ENCODE measurements at places on chromosomes 5 and 9.

DNA sequence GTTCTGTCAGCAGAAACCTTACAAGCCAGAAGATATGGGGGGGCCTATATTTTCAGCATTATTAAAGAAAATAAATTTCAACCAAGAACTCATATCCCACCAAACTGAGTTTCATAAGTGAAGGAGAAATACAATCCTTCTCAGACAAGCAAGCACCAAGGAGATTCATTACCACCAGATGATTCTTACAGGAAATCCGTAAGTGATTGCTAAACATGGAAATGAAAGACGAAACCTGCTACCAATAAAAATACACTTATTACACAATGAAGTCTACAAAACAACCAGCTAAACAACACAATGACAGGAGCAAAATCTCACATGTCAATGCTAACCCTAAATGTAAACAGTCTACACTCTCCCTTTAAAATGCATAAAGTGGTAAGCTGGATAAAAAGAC is 17.8 kb upstream of the C9orf72 start:
- no peak for DNase-seq

- DNase-seq: no peak
Observed at GRCh38 chr5:116814626-116815385, 240.2 kb upstream of the SEMA6A start.

DNA sequence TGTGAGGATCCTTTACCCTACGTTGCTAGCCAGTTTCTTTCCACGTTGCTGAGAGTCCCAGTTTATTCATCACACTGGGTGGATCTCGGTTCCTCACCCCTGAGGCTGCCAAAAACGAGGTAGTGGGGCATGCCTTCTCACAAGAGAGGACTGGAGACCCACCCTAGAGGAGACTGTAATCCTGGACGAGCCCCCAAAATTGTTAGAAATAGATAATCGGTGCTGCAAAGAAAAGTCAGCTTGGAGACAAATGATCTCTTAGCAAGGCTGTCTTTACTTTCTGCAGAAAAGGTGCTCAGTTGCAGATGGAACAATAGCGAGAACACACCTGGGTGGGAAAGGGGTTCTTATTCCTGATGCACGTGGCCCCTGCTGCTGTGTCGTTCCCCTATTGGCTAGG is 101.8 kb downstream of the TMEM167A start:
- DNase-seq: no peak

DNA sequence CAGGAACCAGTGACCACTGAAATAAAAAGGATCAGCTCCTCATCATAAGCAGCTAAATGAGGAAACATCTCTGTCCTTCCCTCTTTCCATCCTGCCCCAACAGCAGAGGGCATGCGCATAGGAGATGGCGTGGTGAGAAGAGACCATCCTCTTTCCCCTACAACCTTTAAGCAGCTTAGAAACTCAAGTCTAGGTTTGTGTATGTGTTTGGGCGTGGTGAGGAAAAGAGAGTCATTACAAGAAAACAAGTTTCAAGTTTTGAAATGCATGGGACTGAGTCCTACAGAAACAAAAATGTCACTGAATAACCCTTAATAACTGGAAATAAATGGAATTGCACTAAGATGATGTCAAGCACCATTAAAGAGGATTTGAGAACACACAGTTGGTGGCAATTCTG is 96.4 kb upstream of the IL12B start:
- DNase-seq: no peak

- peak; percentile 12 for DNase-seq
Observed at GRCh38 chr5:95760273-95761191, 29.4 kb downstream of the RHOBTB3 start.

DNA sequence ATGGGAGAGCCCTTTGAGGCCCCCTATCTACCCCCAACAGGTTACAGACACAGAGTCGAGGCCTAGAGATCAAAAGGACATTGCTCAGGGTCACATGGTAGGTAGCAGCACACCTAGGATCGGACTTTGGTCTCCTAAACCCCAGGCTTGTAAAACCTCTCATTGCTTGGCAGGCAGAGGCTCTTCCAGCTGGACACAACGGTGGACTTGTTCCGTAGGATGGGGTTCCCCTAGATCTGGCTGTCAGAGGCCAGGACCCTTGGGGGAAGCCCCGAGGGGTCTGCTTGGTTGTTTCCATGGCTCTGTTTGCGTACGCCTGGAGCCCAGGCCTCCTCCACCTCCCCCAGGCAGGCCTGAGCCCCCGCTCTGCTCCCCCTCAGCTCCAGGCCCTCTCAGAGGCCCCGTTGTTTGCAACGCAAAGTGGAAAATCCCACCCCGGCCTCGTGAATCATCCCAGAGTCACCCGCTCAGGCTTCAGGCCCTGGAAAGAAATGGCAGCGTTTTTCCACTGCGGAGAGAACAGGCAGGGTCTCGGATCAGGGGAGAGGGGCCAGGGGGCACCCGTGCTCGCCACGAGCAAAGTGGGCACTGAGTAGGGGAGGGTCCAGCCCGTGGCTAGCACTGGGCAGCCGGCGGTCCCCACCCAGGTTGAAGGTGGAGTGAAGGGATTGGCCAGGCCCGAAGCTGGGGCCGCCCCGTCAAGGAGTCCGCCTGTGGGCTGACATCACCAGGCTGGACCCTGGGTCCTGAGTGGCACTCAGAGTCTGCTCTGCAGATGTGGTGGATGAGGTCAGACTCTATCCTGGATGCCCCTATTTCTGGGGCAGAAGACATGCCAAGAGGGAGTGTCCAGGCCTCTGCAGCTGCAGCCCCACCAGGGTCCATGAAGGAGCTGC is 19.8 kb downstream of the COL27A1 start:
- DNase-seq: no peak

- DNase-seq: no peak
Observed at GRCh38 chr5:119083679-119084078, 12.8 kb downstream of the DMXL1 start.

- no peak for DNase-seq
Observed at GRCh38 chr9:126531591-126531990, 82.1 kb upstream of the LMX1B start.

GRCh38 chr9:134318481-134318891 is 7.8 kb upstream of the RXRA start:
- no peak for DNase-seq

Measured in CD4-positive, alpha-beta T cell treated with Interleukin-17A for 4 hours (primary cell).